ENCODE measurements at places on chromosomes 12 and 14. TPM values are rescaled to one million over a fixed set of nuclear protein-coding genes. Genes with fewer than 3 reads are reported as not detected.

GRCh38 chr12:55726971-55727370 lies 1.8 kb downstream of the CD63 start:
- DNase-seq, result no peak

CLEC1A gene
- total RNA-seq, result not detected

DNA sequence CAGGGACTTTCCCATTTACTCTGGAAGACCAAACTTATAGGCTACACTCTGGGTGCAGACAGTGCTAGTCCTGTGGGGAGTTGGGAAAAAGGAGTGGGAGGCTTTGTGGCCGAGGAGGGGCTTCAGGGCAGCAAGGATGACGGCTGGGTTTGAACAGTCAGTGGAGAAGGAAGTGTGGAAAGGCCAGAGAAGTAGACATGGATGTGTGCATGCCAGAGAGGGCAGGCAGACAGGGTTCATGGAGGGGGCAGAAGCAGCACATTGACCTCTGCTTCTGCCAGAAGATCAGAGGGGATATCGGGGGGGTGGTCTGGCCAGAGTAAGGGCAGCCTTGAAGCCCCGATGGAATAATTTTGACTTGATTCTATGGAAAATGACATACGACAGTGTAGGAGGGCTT lies 27.2 kb upstream of the KCNA5 start:
- no peak for DNase-seq

TPH2 gene
- not detected for total RNA-seq

- DNase-seq, result no peak
Observed at GRCh38 chr12:22407397-22407796, 72.9 kb upstream of the ST8SIA1 start.

DNA sequence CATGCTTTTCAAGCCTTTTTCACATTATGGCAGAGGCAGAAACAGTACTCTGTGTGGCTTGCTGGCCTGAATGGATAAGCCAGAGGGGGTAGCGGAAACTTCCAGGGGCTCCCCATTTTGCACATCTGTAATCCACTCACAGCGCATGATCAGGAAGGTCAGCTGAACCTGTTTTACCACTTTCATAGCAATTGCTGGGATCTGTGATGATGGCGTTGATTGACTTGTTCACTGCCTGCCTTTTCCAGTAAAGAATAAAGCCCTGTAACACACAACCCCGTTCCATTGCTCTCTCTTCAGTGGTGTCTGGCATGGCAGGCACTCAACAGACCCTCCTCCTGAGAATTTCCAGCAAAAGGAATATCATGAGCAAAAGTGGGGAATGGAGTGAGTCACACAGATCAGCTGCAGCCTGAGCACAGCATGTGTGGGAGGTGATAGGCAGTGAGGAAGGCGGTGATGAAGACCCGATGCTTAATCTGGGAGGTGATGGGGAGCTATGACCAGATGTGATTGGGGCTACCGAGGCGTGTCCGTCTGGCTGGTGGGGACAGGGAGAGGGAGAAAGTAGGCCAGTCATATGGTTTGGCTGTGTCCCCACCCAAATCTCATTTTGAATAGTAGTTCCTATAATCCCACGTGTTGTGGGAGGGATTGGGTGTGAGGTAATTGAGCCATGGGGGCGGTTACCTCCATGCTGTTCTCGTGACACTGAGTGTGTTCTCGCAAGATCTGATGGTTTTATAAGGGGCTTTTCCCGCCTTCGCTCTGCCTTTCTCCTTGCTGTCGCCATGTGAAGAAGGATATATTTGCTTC lies 44.7 kb upstream of the CHST11 start:
- DNase-seq, result no peak

- no peak for DNase-seq
Observed at GRCh38 chr12:132632521-132633228, 14.1 kb downstream of the P2RX2 start.

RNU4-1 gene
- 2,335 TPM for total RNA-seq
